ENCODE measurements at places on chromosomes 1 and 21.

- DNase-seq: no peak
These were observed 24.2 kb downstream of the MAPKAPK2 start for GRCh38 chr1:206708882-206709281.

DNA sequence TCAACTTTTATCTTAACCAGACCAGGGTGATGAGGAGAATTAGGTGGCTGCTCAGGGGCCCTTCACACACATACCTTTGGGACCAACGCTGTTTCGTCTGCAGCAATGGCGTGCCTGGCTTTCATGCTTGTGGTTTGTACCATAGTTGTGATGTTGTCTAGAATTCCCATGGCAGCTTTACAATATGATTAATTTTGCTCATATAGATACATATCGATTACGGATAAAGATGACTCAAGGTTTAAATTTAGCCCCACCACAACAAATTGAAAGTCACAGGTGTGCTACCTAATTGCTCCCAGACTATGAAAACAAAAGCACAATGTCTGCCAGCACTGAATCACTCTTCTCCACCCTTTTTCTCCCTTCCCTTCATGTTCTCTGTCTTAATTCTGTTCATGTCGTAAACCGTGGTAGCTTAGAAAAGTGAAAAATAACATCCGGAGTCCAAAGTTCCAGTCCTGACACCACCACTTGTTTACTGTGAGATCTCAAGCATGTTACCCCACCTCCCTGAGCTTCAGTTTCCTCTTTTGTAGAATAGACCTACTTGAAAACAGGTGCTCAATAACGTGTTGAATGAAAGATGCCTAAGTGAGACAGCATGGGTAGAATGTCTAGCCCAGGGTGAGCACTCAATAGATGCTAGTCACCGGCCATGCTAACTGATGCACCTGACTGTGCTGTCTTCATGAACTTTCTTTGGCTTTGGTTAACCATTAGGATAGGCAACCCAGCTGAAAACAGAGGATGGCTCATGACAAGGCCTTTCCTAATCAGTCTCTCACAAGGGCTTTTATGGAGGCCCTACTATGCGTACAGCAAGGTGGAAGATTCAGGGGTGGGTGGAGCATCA is 22.1 kb upstream of the JUN start:
- DNase-seq: no peak

DNA sequence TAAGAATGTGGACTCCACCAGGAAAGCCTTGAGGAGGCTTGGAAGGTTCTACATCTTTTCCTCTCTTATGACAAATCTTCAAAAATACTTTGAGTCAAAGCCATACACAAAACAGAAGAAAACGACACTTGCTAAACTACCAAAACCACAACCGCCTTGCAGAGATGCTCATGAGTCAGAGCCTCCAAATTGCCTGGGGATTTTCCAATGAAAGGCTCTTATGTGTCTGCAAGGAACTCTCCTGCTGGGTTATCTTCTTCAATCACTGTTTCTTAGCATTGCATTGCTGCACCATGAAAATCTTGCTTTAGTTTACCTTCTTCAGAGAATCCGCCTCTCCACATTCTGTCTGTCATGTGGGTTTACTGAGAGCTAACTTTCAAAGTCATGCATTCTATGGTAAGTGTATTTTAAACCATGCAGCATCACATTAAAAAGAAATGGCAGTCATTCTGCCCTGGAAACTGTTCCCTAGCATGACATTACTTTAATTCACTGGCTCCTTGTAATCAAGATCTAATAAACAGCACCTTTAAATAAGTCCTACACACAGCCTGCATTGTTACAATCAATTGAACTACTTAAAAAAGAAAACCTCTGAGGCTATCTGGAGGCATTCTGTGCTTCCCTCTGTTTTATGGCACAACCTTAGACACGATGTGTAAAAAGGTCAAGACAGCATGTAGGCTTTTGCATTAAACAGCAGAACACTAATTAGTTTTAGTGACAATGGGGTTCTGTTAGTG is 210.0 kb upstream of the FOXD3 start:
- DNase-seq: peak; percentile 73

GRCh38 chr1:109567877-109568672 is 19.7 kb downstream of the GNAI3 start:
- no peak for DNase-seq

DNA sequence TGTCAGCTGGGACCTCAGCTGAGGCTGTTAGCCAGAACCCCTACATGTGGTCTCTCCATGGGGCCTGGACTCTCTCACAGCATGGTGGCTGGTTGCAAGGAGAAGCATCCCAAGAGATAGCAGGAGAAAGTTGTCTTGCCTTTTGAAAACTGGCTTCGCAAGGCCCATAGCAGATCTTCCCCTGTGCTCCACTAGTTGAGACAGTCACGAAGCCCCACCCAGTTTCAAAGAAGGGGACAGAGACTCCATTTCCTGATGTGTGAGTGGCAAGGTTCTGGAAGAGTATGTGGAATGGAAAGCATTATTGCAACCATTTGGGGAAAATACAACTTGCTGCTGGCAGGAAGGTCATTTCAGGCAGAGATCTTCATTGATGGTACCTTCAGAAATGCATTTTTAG is 7.5 kb upstream of the CSRP1 start:
- no peak for DNase-seq
